Stimulated activated CD8-positive, alpha-beta memory T cell treated with anti-CD3 and anti-CD28 coated beads, Interleukin-12 subunit alpha, Interleukin-12 subunit beta, amount 100 ng/mL, for 4 hours (primary cell): ENCODE measurements at places on chromosomes 12 and 14.

DNA sequence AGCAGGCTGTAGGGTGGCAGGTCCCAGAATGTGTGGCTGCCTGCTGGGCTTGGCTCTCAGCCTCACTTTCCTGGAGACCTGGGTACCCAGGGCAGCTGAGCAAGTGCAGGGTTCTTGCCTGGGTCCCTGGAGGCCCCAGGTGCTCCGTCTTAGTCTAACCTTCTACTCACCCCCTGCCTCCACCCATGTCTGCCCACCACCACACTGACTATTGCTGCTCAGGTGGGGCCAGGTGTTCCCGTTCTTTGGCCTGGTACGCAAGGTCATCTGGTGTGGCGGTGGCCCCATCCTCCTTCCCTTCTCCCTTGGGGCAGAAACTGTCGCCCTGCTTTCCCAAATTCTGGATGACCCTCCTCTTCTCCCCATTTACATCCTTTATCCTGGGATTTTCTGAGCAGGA lies 319.9 kb downstream of the TMEM121 start:
- no peak for DNase-seq

GRCh38 chr12:114935658-114936057 lies 251.7 kb upstream of the TBX3 start:
- DNase-seq, result no peak

- DNase-seq, result no peak
These were observed 447.1 kb downstream of the ZFP36L1 start for GRCh38 chr14:68345738-68346137.

DNA sequence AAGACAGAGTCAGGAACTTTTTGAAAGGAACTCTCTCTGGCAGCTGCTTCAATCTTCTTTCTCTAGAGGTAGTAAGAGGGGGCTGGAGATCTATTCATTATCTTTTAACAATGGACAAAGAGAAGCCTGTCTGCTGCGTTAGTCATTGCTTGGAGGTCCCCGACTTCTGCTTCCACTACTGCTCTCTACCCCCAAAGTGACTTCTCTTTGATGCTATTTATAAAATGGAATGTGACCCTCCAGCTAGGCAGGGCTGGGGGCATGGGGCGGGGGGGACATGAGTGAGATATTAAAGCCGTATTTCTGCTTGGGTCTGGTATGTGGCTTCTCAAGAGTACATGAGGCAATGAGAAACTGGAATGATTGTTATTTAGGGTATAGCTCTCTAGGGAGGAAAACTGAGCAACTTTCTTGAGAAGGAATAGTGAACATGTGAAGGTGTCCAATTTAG lies 41.4 kb upstream of the NUDT4 start:
- no peak for DNase-seq

- DNase-seq, result no peak
These were observed 3.0 kb downstream of the ETV6 start for GRCh38 chr12:11652351-11653040.

DNA sequence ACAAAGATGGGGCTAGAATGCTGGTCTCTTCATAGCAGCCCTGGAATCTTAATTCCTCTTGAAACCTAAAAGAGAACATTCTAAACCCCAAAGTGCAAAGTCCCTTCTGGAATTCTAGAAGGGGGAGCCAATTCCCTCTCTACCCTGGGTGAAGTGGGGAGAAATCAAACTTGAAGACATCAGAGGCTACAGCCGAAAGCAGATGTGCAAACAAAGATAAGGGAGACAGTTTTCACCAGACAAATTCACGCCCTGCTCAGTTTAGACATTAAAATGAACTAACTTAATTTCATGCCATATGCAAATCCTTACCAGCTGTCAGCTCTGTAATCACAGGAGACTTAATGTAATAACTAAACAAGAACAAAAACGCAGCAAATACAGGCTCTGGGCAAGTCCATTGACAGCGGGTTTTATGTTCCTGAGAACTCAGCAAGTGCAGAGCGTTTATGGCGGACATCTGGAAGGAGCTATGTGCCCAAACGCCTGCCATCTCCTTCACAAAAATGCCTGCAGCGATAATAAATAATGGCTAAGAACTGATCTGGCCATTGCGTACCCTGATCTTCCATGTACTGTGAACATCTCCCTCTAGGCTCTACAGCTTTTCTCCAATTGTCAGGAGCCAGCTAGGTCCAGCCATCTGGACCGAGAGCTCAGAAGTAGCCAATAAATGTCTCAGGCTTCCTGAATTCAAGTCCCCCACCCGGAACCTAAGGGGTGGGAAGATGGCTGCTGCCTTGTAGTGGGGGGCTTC lies 19.1 kb upstream of the FICD start:
- DNase-seq, result no peak

DNA sequence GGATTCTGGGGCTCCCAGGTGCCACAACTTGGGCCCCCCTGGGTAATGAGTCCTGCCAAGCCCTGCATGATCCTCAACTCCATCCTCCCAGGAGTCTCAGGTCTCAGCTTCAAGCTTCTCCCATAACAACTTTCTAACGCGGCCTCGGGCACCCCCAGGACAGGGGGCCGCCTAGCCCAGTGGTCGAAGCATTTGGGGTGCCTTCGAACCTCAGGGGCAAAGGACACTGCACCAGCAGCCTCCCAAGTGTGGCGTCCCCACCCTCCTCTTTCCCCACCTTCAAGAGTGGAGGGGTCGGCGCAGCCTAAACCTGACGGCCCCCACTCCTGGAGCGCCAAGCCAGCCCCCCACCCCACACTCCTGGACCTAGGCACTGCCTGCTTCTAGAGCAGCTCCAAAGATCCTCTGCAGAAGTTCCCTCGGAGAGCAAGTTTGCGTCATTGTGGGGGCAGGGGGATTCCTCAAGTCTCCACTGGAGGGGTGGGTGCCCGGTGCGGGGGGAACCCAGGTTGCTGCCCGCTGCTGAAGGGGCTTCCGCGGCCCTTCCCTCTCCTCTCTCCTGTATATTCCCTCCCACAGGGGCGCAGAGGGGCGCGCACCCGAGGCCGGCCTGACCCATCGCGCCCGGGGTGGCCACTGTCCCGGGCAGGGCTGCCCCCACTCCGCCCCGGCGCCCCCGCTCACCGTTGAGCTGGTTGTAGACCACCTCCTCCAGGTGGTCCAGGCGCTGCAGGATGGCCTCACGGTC lies 933 bp downstream of the GALNT9 start:
- no peak for DNase-seq
